NCI-H510A treated with DMSO at 0.1 percent for 48 hours (cell line): ENCODE measurements at places on chromosomes 6 and 20.

- DNase-seq: no peak
These were observed 12.1 kb downstream of the OGFRL1 start for GRCh38 chr6:71300561-71301168.

GRCh38 chr20:57610261-57610952, 9.8 kb downstream of the ZBP1 start:
- DNase-seq: no peak

GRCh38 chr20:36579996-36580545, 6.7 kb downstream of the TGIF2 start:
- DNase-seq: no peak

DNA sequence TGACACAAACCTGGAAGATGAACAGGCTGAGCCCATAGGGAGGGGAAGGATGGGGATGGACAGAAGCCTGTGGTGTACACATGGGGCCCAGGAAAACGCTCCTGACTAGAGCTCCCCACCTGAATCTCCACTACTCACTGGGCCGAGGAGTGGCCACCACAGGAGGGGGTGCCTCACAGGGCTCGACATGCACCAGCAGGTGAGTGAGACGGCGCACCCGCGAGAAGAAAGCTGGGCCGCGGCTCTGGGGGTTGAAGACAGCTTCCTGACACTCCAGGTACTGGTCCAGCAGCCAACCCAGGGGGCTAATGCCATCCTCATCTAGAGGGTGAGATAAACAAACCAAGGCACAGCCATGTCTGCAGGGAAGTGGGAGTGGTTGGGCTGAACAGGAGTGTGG, 10.3 kb downstream of the CUL7 start:
- DNase-seq: no peak

GRCh38 chr20:64184795-64185194, 20.5 kb downstream of the MYT1 start:
- no peak for DNase-seq

- DNase-seq: no peak
These were observed 48.1 kb downstream of the HMGCLL1 start for GRCh38 chr6:55530931-55531330.

GRCh38 chr6:108807928-108808327, 40.3 kb upstream of the ARMC2 start:
- DNase-seq: no peak

DNA sequence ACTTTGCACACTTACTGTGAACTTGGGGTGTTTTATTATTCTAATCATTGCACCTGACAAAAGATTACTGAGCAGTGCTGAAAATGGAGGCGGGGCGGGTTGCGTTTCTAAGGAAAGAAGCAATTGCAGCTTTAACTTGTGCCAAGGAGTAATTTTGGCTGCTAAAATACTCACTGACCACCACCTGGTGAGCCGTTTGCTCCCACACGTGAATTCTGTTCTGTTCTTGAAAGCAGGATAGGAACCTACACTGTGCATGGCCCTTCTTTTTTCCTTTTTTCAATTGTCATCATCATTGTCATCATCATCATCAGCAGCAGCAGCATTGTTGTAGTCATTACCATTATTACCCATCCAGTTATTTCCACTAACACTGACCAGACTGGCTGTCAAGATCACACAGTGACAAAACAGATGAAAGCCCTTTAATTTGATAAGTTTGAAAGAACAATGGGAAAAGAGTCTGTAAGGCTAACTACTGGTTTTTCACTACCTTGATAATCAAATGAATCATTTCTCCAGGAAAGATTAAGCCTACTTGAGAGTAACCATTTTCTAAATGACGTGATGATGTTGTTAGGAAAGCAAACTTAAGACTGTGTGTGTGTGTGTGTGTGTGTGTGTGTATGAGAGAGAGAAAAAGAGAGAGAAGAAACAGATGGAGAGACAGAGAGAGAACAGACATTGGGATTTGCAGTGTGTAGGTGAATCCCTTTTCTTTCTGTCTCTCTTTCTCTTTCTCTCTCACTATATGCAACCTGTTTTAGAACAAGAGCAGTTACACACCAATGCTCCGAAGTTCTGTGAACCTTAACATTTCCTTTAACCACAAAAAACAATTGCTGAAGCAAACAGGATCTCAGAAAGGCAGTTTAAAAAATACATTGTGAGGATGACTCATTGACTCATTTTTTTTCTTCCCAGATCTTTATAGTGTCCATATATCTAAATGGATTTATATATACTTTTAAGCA, 3.8 kb downstream of the RIPOR2 start:
- DNase-seq: no peak

DNA sequence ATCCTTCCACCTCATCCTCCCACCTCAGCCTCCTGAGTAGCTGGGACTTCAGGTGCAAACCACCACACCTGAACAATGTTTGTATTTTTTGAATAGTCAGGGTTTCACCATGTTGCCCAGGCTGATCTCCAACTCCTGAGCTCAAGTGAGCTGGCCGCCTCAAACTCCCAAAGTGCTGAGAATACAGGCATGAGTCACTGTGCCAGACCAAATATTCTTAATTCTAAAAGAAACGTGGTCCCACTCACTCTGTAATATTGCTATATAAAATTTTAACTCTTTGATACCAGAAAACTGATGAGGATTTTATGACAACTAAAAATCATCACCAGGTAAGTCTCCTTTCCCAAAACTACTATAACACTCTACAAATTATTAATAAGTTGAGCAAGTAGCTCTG, 716.8 kb upstream of the GJE1 start:
- no peak for DNase-seq

DNA sequence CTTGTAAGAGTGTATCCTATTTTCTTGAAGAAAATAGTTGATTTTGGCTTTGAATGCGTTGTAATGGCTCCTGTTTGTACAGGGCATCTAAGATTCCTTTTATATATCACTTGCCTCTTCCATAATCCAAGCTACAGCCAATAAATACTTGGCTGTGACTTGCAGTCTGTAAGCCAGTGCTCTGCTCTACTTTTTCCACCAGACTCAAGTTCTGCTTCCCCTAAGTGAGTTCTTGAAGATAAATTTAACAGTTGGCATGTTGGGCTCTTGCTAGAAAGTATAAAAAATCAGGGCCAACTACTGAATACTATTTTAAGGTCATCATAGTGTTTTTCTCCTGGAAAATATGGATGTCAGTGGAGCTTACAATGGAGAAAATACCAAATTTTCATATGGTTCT, 36.5 kb upstream of the SCGN start:
- no peak for DNase-seq
